ENCODE measurements at places on chromosomes 7 and 10.

GRCh38 chr10:96830511-96831199 is 1.4 kb upstream of the LCOR start:
- DNase-seq = peak; percentile 79

DNA sequence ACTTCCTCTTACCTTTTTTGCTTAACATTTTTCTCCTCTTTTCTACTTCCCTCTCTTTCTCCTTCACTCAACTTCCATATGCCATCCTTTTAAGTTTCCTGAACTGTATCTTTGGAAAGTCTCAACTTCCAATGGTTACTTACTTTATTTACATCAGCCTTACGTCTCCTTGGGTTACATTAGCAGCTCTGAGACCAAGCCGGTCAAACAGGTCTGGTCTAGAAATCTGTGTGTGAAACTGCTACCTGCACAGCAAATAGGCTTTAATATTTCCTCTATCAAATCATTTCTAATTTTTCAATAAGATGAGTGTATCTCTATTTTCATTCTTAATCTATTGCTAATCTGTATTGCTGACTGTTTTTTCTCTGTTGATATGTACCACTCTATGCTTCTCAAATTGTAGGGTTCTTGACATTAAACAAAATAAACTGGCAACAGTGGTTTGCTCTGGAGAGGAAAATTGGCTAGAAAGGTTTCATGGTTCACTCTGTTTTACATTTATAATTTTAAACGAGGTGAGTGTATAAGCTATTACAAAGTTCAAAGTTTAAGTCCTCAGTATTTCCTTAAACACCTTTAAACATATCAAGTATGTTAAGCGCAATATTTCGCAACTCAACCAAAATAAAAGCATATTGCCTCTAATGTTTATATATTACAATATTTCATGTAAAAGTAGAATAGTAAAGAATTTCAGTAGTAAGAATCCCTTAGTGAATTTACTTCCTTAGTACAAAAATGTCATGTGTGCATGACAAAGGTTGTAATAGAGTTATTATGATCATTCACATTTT is 3.6 kb upstream of the SEMA3C start:
- no peak for DNase-seq

GRCh38 chr10:113480081-113480360 is 72.8 kb upstream of the HABP2 start:
- DNase-seq = no peak

DNA sequence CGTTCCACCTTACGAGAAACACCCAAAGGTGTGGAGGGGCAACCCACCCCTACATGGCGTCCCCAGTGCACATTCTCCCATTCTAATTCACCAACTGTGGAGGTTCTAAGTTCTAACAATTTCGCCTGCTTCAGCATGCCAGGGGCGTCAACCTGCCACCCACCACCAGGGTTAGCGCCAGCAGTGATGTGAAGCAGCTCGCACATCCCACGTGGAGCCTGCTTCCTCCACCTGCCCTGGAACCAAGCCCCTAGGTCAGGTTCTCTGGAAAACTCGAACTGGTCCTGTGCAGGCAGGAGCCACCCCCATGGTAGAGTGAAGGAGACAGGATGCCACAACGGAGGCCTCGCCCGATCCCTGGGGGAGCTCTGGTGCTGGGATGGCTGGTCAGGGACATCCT is 33.3 kb upstream of the FXYD4 start:
- no peak for DNase-seq

GRCh38 chr7:125119559-125120115 is 190.0 kb upstream of the POT1 start:
- no peak for DNase-seq

DNA sequence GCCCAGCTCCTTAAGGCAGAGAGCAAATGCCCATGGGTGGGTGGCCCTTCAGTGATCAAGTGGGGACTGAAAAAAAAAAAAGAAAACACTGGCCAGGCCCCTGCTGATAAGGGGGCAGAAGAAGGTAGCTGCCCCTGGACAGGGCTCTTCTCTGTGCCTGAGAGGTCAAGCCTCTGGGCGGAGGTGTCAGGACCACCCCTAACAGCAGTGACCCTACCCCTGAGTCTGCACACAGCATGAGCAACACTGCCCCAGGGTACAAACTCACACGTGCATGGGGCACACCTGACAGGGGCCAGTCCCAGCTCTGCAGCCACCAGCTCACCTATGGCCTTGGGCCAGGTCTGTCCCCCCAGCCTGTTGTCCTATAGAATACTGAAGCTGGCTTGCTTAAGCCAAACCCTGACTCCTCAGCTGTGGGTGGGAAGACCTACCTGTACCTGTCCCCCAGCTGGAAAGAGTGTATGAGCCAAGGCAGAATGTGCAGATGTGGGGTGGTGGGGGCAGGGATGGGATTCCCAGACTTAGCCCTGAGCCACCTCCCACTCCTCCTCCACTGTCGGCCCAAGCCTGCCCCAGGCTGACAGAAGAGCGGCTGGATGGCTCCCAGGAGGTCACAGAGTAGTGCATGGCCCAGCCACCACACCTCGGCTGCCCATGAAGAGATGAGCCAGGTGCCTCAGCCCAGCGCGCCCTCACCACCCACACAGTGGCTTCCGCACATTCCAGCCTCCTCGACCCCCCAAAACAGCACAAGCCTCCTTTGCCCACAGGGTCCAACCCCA is 23.7 kb downstream of the KCNH2 start:
- no peak for DNase-seq

GRCh38 chr7:47693216-47693615 is 111.3 kb upstream of the TNS3 start:
- DNase-seq = no peak

- DNase-seq = no peak
These were observed 53.3 kb upstream of the PPIF start for GRCh38 chr10:79293841-79294581.

- DNase-seq = no peak
These were observed 83.4 kb upstream of the TMEM248 start for GRCh38 chr7:66837661-66838060.

- no peak for DNase-seq
These were observed 23.3 kb upstream of the GPR22 start for GRCh38 chr7:107446531-107446930.

DNA sequence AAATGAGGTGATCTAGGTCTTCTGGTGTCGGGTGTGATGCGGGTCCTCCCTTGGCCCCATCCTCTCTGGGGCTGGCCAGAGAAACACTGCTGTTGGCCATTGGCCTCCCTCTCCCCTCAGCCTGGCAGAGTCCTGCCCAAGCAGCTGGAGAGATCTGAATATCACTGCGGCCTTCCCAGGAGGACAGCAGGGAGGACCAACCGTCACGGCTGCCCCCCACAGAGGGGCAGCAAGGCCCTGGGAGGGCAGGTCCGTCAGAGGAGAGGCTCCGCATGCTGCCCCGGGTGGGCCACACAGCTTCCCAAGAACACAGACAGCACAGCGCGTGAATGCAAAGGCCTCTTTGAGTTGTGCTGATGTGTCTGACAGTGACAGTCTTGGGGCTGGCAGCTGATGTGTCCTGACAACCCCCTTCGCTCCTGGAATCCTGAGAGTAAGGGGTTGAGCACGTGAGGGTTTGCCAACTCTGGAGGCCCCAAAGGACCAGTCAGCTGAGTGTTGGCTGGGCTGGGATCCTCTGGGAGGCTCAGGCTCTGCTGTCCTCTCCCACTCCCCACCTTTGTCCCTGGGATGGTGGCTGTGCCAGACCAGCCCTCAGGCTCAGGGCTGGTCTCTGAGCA is 132.5 kb upstream of the UNC5B start:
- DNase-seq = peak; percentile 3

- no peak for DNase-seq
These were observed 6.4 kb upstream of the PDCD4 start for GRCh38 chr10:110865186-110865808.

DNA sequence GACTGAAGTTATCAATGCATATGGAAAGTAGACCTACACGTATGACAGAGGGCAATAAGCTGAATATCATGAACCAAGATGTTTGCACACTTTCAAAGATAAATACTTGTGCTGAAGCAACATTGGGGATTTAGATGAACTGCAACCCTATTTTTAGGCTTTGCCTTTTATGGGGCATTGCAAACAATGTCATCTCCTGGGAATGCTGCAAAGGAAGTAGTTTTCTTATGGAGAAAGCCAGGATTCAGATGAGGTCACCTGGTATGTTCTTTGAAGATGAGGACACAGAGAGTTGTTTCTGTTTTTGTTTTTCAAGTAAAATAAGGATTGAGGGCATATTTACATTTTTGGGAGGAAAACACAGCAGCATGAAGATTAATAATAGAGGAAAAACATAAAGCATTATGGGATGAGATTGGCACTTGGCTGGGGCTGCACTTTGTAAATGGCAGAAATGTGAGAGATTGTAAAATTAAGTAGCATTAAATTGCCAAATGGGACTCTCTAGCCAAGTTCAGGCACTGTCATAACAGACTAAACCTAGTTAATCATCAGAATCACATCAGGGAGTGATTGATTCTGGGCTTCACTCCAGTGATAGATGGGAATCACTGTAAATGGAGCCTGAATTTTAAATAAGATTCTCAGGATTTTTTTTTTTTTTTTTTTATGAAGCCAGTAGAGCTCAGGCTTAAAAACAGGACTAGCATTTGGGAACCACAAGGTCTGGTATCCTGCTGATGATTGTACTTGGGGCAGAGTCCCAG is 63.1 kb downstream of the MALRD1 start:
- DNase-seq = no peak

DNA sequence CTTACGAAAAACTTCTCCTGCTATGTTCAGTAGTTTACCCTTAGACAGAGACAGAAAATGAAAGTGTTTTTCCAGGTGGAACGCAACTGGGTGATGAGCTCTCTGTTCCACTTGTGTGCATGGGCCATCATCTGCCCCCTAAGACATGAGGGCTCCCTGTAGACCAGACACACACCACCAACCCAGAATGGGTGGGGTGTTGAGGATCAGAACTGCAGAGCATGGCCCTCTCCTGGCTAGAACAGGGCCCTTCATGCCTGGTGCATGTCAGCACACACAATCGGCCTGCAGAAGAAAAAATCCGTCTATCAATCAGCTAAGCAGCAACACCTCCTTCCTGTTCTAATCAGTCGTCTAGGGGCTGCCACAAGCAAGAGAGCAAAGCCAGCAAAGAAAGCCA is 186.2 kb upstream of the INHBA start:
- DNase-seq = no peak

- no peak for DNase-seq
These were observed 196.0 kb upstream of the FZD1 start for GRCh38 chr7:91068136-91068795.

GRCh38 chr7:127912901-127913300 is 118.3 kb downstream of the LRRC4 start:
- DNase-seq = no peak

GRCh38 chr7:85392326-85392725 is 205.5 kb upstream of the SEMA3D start:
- DNase-seq = no peak

DNA sequence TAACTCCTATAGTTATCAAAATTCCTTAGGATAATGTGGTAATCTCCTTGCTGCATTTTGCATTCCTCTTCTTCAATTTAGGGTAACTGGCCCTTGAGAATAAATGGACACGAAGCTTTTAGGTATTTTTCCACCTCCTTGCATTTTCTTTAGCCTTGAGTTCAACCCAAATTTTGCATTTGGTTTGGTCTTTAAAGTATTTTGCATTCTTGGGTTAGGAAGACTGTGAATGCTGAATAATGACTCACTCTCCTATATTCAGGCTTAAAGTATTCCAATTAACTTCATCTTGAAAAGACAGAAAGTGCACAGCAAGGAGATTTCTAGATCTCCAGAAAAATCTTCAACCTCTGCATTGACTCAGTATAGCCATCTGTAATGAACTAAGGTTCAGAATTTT is 47.3 kb downstream of the TFPI2 start:
- no peak for DNase-seq

GRCh38 chr7:155701972-155702544 is 57.6 kb downstream of the RBM33 start:
- DNase-seq = no peak

- DNase-seq = no peak
These were observed 2.9 kb upstream of the ADAM8 start for GRCh38 chr10:133279326-133280226.

Data from activated CD8-positive, alpha-beta memory T cell treated with anti-CD3 and anti-CD28 coated beads, Interleukin-2, amount 50 U/mL, for 4 hours (primary cell).